ENCODE measurements at places on chromosomes 5 and 9.

GRCh38 chr9:29616844-29617243, 2043.6 kb upstream of the C9orf72 start:
- no peak for DNase-seq

DNA sequence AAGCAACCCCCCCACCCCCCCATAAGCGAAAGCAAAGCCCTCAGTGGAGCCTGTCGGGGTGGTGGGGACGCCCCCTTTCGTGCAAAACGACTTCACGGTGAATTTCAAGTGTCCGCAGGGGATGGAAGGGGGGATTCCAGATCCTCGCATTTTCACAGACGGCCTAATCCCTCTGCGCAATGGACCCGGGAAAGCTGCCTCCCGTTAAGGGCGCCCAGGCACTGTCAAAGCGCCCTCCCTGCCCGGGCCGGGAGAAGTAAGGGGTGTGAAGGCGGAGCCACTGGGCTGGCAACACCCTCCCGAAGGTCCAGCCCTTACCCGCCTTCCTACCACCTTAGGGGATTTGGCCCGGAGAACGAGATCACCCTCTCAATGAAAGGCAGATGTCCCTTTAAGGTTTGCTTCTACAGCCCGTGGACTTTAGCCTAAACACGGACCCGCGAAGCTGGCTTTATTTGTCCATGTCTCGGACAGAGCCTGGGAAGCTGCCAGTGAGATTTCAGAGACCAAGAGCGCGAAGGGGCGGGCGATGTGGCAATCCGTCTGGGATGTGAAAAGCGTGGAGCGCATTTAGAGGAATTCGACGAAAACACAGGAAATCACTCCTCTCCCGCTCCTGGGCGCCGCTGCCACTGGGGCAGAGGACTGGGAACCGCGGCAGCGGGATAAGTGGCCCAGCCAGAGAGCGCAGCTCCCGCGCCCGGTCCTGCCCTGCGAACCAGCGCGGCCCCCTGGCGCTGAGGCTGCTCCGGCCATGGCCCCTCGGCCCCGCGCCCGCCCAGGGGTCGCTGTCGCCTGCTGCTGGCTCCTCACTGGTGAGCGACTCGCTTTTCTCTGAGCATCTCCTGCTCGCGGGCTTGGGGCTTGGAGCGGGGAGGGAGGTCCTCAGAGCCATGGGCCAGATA, at the start of the genes ITGA1 and PELO:
Gene ITGA1, plus strand, starts transcription at position 317 of the 905 bp plus-strand sequence. Its CDS starts 438 bp downstream, at position 755.
Gene PELO, plus strand, starts transcription at position 317 of the 905 bp plus-strand sequence. CDS start 12,479 bp downstream, outside the sequence.
- DNase-seq: peak; percentile 77

DNA sequence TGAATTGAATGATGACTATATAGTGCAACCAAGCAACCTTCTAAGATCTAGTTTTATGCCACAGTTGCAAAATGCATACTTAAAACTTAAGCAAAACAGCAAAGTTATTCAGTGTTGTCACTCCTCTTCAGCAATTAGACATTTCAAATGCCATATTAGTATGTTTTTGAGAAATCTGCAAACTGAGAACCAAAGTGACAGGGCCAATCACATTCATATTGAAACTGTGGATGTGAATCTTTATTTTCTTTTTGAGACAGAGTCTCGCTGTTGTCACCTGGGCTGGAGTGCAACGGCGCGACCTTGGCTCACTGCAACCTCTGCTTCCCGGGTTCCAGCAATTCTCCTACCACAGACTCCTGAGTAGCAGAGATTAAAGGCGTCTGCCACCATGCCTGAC, 249.2 kb upstream of the EFNA5 start:
- DNase-seq: no peak

DNA sequence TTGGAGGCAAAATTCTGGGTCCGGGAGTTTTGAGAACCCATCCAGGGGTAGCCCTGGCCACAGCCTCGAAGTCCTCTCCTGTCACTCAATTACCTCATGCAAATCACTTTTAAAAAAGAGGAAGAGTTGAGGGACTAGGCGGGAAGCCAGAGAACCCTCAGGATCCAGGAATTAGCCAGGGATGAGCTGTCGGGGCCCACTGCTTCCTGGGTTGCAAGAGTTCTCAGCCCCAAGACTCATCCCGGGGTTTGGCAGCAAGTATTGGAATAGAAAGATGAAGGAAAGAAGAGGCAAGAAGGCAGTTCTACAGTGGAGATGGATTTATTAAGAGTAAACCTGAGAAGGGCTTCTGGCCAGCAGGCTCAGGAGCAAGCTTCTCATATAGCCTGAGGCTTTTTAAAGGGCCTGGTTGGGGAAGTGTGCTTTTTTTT, 25.6 kb downstream of the C9orf50 start:
- no peak for DNase-seq

DNA sequence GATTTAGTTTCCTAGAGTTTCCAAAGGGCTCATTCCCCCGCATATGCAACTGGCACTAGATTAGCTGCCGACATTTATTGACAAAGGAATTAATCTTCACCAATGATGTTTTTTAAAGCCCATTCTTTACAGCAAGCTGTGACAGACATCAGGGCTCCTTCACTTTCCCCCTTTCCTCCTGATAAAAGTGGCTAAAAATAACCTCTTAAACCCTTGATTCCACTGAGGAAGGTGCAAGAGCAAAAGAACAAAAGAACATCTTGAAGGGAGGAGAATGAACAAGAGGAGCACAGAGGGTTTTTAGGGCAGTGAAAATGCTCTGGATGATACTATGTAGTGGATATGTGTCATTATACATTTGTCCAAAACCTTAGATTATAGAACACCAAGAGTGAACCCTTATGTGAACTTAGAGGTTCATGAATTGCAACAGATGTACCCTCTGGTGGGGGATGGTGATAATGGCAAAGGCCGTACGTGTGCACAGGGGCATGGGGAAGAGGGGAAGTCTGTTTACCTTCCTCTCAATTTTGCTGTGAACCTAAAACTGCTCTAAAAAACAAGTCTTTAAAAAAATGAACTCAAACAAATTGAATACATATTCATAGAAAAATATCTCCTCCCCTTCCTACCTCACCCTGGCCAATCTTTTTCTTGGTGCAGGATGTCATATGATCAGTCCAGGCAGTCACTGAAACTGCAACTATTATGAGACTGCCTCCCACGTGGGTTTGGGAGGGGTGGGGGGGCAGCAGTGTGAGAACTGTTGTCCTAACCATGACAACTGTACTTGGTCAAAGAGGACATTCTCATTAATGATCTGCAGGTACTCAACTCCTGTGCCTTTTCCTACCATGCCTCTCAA, 83.0 kb downstream of the MARCHF3 start:
- DNase-seq: no peak

- no peak for DNase-seq
Measured at GRCh38 chr9:18896531-18897179, 136.4 kb downstream of the SAXO1 start.

DNA sequence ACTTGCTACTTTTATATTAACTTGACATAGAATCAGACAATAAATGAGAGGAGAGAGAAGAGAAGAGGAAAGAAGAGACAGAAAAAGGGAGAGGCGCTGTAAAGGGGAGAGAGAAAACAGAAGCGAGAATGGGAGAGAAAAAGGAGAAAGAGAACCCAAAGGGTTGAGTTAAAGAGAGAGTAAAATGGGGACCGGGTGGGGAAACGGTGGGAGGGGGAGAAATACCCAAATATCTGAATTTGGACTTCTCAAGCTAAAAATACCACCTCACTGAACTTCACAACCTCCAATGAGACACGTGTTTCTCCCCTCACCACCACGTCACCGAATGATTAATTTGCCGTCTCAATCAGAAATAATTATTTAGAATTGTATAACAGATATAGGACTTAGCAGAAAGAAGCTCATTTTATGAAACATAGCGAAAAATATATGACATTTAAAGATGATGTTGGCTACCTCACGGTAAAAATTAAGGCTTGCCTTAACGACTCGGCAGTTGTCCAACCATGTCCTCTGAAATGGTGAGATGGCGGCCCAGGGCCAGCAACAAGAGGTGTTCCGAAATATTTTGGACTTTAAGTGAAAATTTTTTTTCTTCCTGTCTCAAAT, 204.1 kb downstream of the MEF2C start:
- no peak for DNase-seq

- DNase-seq: peak; percentile 73
Measured at GRCh38 chr5:180860273-180860886, 696 bp downstream of the ZFP62 start.

DNA sequence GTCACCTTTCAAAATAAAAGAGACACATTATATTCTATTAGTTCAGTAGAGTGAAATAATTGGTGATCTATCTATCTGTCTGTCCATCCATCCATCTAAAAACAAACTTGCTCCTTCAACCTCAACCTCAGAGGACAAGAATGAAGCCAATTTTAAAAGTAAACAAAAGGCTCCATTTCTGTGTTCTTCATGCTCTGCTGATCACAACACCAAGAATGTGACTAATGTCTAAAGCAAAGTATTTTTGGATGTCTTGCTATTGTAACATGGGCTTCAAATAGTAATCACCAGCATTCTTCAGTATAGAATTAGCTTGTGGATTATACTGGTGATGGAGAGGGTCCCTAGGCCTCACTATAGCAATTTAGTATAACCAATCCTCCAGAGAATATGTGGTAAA, 1304.4 kb downstream of the MAT2B start:
- DNase-seq: no peak
